ENCODE measurements at places on chromosomes 5 and 9.
A peak's percentile ranks its signal among the peaks of the same experiment; 100 is the strongest.

- DNase-seq, result no peak
Observed at GRCh38 chr9:130043654-130044623, 950 bp upstream of the FNBP1 start.

DNA sequence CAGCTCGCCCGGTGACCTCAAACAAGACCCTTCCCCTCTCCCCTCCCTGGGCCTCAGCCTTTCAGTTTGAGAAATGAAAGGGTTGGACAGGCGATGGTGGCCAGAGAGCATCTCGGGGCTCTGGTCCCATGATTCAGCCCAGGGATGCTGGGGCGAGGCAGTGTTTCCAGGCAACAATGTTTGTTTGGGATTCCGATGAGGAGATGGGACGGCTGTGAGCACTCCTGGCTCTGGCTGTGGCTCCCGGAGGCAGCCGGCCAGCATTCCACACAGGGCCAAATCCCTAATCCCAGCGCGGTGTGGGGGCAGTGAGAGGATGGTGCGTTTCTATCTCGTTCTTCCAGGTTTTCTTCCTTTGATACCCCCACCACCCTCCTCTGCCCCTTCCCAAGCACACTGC is 66.0 kb downstream of the HMCN2 start:
- no peak for DNase-seq

DNA sequence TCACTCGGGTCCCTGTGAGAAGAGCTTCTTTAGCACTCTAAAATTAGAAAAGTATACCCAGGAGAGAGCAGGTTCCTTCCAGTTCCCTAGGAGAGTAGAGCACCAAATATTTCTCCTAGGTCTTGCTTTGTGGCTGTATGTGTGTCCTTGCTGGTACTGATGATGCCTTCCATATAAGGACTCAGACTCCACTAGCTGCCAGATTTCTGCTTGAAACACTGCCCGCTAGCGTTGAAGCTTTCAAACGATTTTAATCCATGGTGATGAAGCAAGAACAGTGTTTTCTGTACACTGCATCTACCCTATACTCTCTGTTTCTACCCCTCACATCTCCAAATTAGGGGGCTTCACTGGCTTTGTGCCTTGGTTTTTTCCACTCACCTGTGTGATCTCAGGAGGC is 2.4 kb upstream of the SMC2 start:
- DNase-seq, result no peak

DNA sequence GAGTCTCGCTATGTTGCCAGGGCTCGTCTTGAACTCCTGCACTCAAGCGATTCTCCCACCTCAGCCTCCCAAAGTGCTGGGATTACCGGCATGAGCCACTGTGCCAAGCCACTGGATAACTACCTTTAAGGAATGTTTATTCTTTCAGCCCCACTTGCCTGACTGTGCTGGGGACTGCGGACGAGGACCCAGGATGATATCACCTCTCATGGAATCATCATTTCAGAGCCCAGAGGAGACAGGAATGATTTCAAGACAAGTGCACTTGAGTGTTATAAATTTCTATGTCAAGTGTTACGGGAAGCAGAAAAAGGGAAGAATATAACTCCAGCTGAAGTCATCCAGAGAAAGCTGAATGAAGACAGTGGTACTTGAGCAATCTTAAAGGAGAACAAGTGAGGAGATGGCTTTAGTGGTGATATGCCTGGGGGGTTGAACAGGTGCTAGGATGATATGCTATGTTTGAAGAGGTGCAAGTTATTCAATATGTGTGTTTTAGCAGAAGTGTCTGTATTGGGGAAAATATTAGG is 109.3 kb downstream of the DCP2 start:
- no peak for DNase-seq

GRCh38 chr9:20584968-20585643 is 37.2 kb downstream of the MLLT3 start:
- DNase-seq, result no peak

DNA sequence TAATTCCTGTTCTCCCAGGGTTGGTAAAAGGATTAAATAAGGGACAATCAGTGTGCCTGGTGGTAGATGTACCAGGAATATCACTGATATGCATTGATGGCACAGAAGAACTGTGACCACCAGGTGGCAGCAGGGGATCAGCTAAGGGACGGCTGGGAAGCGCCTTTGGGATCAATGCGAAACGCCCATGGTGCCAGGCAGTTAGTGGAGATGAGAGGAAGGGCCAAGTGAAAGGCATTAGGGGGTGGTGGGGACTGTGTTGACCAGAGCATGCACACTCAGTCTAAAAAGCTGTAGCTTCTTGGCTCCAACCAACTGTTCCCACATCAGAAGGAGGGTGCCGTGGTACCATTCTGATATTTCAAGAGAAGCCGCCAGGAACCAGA is 55.6 kb downstream of the ARHGEF37 start:
- DNase-seq, result no peak

DNA sequence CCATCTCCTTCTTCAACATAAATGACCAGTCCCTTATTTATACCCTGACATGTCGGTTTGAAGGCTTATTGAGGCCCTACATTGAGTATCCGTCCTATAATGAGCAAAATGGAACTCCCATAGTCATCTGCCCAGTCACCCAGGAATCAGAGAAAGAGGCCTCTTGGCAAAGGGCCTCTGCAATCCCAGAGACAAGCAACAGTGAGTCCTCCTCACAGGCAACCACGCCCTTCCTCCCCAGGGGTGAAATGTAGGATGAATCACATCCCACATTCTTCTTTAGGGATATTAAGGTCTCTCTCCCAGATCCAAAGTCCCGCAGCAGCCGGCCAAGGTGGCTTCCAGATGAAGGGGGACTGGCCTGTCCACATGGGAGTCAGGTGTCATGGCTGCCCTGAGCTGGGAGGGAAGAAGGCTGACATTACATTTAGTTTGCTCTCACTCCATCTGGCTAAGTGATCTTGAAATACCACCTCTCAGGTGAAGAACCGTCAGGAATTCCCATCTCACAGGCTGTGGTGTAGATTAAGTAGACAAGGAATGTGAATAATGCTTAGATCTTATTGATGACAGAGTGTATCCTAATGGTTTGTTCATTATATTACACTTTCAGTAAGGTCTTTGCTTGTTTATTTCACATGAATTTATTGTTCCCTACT is 38.2 kb upstream of the BTNL3 start:
- no peak for DNase-seq

- no peak for DNase-seq
Observed at GRCh38 chr9:132840980-132841379, 37.1 kb downstream of the AK8 start.

- DNase-seq, result no peak
Observed at GRCh38 chr9:75910731-75911130, 20.3 kb downstream of the PCSK5 start.

DNA sequence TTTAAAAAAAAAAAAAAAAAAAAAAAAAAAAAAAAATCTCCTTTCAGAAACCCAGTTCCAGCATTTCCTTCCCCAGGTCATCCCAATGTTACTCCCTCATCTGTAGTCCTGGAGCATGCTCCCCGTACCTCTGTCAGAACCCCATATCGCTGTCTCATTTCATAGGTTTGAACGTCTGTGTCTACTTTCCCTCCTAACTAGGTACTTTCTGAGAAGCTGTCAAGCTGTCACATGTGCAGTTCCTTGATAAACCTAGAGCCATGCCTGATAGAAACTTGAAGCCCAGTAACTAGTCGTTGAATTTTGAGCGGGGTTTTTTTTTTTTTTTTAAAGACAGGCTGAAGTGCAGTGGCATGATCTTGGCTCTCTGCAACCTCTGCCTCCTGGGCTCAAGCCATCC is 15.6 kb downstream of the EXOSC3 start:
- no peak for DNase-seq

GRCh38 chr5:102654559-102655349 is 100.4 kb upstream of the PAM start:
- no peak for DNase-seq

DNA sequence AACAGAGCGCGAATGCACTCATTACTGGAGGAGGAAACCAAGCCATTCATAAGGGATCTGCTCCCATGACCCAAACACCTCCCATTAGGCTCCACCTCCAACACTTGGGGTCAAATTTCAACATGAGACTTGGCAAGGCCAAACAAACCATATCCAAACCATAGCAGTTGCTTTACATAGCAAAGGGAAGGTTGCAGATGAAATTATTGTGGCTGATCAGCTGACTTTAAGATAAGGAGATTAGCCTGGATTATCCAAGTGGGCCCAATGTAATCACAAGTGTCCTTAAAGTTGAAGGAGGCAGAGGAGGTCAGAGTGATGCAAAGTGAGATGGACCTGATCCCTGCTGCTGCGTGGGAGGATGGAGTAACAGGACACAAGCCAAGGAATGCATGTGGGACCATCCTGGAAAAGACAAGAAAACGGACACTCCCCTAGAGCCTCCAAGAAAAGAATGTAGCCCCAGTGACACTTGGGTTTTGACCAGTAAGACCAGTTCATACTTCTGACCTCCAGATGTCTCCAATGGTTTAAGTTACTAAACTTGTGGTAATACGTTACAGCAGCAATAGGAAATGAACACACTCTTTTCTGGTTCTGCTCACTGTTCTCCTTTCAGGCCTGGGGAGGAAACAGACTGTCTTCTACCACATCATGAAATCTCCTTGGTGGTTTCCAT is 167.3 kb downstream of the GNAQ start:
- no peak for DNase-seq

DNA sequence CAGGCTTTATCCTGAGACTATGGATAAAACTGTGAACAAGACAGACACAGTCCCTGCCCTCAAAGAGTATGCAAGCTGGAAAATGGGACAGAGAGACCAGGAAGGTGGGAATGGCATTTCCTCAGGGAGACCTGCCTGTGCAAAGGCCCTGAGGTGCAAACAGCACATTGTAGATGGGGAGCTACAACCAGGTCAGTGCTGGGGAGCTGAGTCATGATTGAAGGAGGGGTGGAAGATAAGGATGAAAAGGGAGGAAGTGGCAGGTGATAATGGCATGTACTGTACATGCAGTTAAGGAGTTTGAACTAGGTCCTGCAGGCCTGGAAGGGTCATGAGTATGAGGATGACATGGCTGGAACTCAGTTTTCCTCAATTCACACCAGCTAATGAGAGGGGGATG is 75.5 kb upstream of the BOD1 start:
- no peak for DNase-seq

GRCh38 chr9:7342229-7342628 is 457.3 kb downstream of the DMAC1 start:
- no peak for DNase-seq

DNA sequence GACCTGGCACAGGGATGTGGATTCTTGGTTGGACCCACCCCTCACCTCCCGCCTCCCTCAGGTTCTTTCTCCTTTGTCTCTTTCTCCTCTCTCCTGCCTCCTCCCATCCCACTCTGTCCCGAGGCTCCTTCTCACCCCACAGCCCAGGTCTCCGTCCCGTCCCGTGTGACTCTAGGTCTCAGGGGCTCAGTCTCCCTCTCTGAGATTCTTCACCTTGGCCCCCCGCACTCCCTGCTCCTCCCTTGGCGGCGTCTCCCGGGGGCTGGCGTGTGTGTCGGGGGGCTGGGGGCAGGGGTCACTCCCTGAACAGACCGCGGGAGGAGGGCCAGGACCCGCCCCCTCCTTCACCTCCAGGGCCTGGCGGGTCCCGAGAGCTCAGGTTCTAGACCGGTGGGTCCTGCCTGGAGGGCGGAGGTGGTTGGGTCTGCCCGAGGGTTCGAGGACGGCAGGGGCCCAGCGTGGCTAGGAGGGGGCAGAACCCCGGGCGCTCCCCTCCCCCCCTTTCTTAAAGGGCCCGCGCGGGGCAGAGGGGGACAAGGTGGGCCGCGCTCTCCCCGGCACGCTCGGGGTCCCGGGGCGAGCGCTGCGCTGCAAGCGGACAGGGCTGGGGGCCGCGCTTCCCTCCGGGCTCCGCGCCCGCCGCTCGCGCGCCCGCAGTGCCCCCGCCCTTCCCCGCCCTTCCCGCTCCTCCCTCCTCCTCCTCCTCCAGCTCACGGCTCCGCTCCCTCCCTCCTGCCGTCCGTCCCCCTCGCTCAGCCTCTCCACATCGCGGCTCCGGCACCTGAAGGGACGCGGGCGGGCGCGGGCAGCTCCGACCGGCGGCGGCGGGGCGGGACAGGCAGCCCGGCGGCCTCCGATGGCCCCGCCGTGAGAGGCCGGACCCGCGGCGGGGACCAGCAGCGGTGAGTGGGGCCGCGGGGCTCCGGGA is at the start of gene PSD2:
Gene PSD2 (plus strand): TSS at position 735 of the 928 bp plus-strand sequence. CDS start 13,633 bp downstream, outside the sequence.
- DNase-seq, result peak; percentile 17

DNA sequence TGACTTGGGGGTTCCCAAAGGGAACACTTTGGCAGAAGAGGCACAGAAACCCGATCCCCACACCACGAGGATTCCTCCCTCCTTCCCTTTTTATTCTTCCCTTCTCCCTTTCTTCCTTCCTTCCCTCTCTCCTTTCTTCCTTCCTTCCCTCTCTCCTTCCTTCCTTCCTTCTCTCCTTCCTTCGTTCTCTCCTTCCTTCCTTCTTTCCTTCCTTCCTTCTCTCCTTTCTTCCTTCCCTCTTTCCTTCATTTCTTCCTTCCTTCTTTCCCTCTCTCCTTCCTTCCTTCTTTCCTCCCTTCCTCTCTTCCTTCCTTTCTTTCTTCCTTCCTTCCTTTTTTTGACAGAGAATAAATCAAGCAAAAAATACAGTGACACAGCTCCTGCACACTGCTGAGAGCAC is 168.0 kb upstream of the NFIL3 start:
- DNase-seq, result no peak

DNA sequence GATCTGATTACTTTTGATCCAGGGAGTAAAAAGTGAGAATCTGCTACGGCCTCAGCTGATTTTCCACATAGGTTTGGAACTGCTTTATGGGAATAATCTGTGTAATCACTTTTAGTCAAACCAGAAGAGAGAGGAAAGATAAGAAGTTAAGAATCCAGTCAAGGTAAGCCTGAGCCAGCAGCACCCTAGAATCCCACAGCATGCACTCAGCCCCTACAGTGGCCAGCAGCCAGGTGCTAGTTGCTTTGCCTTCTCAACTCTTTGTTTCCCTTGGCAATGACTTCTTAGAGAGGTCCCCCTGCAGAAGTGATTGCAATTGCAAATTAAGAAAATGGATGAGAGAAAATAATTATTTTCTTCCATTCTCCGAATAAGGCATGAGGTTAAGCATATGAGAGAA is 59.7 kb upstream of the TMED7 start:
- no peak for DNase-seq

DNA sequence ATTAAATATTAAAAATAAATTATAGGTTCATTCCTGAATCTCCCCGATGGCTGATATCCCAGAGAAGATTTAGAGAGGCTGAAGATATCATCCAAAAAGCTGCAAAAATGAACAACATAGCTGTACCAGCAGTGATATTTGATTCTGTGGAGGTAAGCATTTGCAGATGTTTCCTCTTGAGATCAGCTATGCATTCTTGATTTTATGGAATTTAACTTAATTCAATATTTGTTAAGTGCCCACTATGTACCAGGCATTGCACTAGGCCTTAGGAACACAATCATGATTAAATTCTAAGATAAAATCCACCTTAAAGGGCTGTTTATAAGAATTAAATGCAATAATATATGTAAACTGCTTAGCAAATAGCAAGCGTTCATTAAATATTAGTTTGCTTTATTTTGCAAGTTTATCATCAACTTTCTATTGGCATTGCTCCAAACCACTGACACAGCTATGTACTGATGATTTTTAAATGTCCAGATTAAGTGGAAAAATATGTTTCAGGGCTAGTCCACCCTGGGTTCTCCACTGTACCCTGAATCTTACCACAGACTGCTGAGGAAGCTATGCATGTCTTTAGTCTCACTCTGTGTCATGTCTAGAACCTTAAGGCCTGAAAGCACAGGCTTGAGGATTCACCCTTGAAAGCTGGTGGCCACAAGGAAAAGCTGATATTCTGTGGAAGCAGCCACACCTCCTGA is 33.2 kb downstream of the SLC22A4 start:
- no peak for DNase-seq

- no peak for DNase-seq
Observed at GRCh38 chr5:100827481-100827889, 75.6 kb downstream of the ST8SIA4 start.

GRCh38 chr9:120713257-120714087 is 798 bp downstream of the MEGF9 start:
- peak; percentile 14 for DNase-seq

- DNase-seq, result no peak
Observed at GRCh38 chr9:79185866-79186265, 385.9 kb upstream of the TLE4 start.
